ENCODE measurements at places on chromosomes 12 and 14. TPM values are rescaled to one million over a fixed set of nuclear protein-coding genes. Genes with fewer than 3 reads are reported as not detected.

The CLEC6A gene
- total RNA-seq, result not detected

The TMEM106C gene
- total RNA-seq, result 107 TPM

The KRT6C gene
- not detected for total RNA-seq

The TMEM233 gene
- total RNA-seq, result not detected

The GPR137C gene
- 0.43 TPM for total RNA-seq

Data from placental pericyte (primary cell).